IPS DF 6.9 (cell line): ENCODE measurements at places on chromosomes 7 and 10.

DNA sequence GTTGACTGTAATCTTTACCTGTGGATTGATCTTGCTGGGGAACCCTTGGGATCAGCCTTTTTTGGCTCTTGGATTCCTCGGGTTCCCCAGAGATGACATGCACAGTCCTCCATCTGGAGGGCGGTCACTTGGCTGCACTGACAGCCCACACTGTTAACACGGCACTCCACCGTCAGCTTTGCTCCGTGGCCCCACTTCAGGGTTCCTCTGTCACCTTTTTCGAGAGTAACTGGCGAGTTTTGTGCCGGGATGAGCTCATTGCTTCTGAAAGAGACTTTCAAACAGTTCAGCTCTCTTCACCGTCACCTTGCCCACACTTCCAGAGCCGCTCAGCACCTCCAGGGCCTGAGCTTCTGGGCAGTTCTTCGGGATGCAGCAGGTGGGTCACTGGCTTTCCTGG is 42.4 kb downstream of the PROSER2 start:
- DNase-seq = no peak

- DNase-seq = no peak
These were observed 57.8 kb downstream of the TCF7L2 start for GRCh38 chr10:113007821-113008220.

- DNase-seq = no peak
These were observed 141.0 kb downstream of the SH3PXD2A start for GRCh38 chr10:103714232-103714891.

DNA sequence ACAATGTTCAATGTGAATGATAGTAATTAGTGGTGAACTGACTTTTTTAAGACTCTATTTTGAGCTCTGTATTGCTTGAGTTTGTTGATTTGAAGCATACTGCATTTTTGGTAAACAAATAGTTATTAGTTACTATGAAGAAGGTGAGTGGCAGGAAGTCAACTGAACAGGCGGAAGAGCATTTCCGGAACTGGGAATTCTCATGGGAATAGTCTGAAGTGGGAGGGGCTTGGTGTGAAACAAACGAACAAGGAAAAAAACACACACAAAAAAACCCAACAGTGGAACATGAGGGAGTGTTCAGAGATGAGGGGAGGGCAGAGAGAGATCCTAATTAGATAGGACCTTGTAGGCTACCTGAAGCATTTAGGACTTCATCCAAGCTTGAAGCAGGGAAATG is 43.9 kb upstream of the C1QL3 start:
- DNase-seq = no peak

GRCh38 chr10:79070606-79071395 is 2.0 kb downstream of the ZMIZ1 start:
- no peak for DNase-seq

GRCh38 chr7:24764972-24765744 is 7.9 kb upstream of the GSDME start:
- no peak for DNase-seq

GRCh38 chr7:27167916-27168264 is 2.6 kb upstream of the HOXA9 start:
- DNase-seq = no peak

- DNase-seq = no peak
These were observed 11.4 kb downstream of the NHLRC2 start for GRCh38 chr10:113865901-113866300.
